Activated CD4-positive, alpha-beta T cell treated with anti-CD3 and anti-CD28 coated beads, Interleukin-2, amount 50 U/mL, for 1 hour (primary cell): ENCODE measurements at places on chromosomes 7 and 10.

DNA sequence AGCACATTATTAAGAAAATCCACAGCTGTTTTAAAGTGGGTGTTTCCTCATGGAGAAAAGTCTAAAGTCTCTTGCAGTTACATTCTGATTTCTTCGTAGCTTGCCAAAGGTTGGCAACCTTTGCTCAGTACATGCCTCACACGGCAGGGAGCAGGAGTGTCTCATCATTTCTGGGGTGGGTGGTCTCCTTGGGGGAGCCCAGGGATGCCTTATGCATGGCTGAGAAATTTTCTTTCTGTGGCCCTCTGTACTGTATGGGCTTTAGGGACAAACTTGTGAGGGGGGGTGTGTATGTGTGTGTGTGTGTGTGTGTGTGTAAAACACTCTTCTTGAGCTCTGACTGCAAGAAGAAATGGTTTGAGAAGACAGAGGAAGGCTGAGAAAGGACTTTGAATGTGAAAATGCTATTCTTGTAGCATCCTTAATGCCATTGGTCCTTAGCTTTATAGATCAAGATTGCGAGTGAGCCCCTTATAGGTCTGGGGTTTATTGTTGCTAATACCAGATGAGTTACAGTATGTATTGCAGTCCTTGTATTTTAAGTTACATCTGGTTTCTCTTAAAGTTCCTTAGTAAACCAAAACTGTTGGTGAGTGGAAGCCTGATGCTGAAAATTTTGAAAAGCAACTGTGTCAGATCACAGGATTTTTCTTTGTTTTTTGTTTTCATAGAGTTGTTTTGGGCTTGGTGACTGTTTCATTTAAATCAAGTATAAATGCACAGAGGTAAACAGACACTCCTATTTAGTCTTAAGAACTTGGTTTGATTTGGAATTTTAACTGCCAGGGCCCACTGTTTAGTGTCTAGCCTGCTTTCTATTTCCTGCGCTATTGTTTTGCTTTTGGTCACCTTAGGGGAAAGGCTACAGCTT lies 242.0 kb downstream of the BICC1 start:
- no peak for DNase-seq

- DNase-seq = no peak
Observed at GRCh38 chr7:106583100-106583499, 77.9 kb downstream of the CCDC71L start.

GRCh38 chr10:104267721-104268404 lies 1.1 kb upstream of the GSTO2 start:
- no peak for DNase-seq

DNA sequence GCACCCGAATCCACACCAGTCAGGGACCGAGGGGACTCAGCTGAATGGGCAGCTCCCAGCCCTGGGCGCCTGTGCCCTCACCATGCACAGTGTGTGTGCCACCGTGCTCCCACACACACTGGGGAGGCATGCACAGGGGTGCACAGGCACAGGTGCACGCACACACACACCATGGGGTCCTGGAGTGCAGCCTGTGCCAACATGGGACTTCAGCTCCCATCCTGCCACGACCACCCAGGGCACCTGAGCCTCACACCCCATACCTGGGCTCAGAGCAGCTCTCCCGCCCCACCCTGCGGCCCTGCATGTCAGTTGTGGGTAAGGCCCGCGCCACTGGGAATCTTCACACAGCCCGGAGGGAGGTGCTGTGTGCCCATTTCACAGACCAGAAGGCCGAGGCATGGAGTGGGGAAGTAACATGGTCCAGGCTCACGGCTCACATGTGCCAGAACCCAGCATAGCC lies 8.0 kb downstream of the ELFN1 start:
- no peak for DNase-seq

- DNase-seq = no peak
Observed at GRCh38 chr10:110901954-110902819, 16.8 kb downstream of the BBIP1 start.

GRCh38 chr10:130772676-130773075 lies 538.8 kb downstream of the TCERG1L start:
- no peak for DNase-seq

- no peak for DNase-seq
Observed at GRCh38 chr7:102288285-102288930, 1.7 kb downstream of the SH2B2 start.

- DNase-seq = no peak
Observed at GRCh38 chr10:75066271-75066670, 45.2 kb upstream of the SAMD8 start.

DNA sequence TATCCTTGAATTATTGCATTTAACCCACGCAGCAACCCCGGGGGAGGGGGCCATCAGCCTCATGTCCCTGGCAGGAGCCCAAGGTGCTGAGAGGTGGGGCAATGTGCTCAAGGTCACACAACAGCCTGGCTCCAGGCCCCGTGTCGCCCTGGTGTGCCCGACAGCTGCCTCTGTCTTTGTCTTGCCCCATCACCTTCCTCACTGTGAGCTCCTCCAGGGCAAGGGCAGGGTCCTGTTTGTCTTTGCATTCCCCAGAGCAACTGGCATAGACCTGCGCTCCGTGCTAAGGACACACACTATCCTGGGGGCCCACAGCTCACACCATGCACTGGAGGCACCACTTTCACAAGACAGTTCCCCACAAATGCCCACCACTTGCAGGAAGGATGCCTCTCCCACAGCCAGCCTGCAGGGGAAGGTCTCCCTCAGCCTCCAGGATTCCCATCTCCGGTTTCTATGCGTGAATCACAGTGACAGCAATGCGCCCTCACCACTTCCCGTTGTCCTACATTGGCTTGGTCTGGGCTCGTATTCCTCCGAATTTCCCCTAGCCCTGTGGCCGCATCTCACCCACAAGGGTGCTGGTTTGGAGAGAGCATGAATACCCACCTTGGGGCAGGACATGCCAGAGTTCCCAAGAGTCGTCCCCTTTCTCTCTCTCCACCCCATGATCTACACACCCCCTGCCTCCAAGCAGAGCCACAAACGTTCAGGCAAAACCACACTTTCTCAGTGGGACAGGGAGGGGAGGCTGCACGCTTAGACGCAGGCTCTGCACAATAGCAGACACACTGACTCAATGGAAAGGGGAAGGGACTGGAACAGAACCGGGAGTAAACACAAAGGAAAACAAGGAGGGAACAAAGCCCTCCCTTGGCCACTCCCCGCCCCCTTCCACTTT lies 10.3 kb downstream of the ITPRIP start:
- no peak for DNase-seq
